IMR-90 (cell line): ENCODE measurements at places on chromosomes 2 and 18. TPM values are rescaled to one million over a fixed set of nuclear protein-coding genes. Genes with fewer than 3 reads are reported as not detected.

GRCh38 chr2:150467621-150467963, 19.9 kb downstream of the RND3 start:
- no peak for DNase-seq

GRCh38 chr2:84461310-84461709, 2.2 kb upstream of the SUCLG1 start:
- no peak for DNase-seq

Gene REG3G
- total RNA-seq = not detected in 2 replicates

DNA sequence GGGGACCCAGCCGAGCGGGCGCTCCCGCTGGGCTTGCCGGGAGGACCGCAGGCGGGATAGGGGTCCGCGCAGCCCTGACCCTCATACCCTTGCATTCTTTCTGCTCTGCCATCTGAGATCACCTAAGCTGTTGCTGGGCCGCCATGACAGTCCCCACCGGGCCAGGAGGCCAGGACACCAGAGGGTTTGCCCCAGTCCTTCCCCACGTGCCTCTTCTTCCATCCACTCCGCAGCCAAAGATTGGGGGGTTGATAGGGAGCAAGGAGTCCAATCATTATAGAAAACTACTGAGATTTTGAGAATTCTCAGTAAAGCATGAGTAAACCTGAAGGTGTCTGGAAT, 453 bp upstream of the GRB14 start:
- no peak for DNase-seq

DNA sequence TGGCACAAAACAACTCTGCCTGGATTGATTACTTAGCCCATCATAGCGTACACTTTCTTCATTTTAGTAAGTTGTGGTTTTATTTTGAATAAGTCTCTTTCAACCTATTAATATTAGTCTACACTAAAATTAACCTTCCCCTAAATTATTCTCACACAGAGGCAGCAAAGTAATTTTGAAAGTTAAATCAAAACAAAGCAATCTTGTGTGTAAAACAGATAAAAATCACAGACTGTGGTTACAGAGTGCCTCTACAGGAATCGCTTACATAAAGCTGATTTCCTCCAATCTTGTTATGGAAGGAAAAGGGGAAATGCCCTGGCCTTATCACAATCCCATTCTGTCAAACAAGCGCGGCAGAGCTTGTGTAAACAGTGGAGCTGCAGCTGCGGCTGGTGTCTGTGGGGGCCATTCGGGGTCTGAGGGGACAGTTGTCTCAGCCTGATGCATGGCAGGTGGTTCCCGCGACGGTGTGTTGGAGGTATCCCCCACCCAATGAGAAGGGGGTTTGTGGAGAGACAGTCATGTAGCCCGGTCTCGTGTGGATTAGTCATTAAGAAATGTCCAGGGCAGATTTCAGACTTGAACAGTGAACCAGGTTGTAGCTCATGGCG, 42.1 kb downstream of the BCL2L11 start:
- peak; percentile 43 for DNase-seq

- DNase-seq = no peak
Observed at GRCh38 chr2:145688156-145688555, 1168.2 kb upstream of the ZEB2 start.

- DNase-seq = no peak
Observed at GRCh38 chr2:12201369-12201768, 454.9 kb downstream of the LPIN1 start.

DNA sequence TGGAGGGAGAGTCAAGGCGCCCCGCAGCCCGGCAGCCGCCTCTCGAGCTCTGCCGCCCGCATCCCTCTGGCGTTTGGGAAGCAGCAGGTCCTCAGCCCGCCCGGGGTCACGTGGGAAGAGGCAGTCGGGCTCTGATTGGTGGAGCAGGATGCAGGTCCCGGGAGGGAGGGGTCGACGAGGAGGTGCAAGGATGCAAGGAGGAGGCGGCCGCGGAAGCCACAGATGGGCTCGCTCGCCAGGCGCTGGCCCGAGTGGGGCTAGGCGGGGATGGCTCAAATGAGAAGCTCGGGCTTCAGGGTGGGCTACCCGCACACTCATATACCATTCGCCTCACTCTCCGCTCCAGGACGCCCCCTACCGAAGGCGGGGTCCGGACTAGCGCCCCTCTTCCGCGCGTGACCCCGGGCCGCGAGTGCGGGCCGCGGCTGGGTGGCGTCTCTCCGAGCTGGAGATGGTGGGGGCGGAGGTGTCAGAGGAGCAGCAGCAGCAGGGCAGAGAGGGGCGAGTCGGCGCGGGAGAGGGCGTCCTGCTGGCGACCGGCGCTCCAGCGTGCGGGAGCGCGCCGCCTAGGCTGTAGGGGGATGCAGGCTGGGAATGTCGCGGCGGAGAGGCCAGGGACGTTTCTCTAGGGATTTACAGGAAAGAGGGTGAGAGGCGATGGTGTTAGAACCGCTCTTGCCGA, at the start of gene TMEFF2:
TMEFF2 (minus strand) TSS at position 68 of the 682 bp plus-strand sequence. CDS start 409 bp downstream, outside the sequence.
- peak; percentile 83 for DNase-seq

DNA sequence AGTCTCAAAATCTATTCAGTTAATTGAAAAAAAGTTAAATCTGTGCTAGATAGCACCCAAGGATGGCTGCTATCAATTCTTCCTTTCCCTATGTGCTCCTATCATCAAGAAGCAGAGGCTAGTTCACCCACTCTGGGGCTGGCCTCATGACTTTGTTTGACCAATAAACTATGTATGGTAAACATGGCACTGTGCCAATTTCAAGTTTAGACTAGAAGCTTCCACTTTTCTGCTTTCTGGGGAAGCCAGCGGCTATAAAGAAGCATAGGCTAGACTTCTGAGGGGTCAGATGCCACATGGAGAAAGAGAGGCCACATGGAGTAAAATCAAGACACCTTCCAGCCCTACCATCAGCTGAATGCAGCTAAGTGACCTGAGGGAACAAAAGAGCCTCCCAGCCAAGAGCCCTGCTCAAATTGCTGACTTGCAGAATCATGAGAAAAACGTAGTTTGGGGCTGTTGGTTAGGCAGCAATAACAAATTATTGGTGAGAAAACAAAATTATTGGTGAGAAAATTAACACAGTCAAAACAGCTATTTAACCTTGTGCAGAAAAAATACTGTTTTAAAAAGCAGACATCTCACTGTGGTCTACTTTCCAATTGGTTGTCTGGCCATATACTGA, 86.5 kb upstream of the SLC14A2 start:
- DNase-seq = no peak

- no peak for DNase-seq
Observed at GRCh38 chr2:47508641-47509040, 105.7 kb downstream of the MSH2 start.

GRCh38 chr2:235271936-235272335, 221.9 kb upstream of the AGAP1 start:
- DNase-seq = no peak

DNA sequence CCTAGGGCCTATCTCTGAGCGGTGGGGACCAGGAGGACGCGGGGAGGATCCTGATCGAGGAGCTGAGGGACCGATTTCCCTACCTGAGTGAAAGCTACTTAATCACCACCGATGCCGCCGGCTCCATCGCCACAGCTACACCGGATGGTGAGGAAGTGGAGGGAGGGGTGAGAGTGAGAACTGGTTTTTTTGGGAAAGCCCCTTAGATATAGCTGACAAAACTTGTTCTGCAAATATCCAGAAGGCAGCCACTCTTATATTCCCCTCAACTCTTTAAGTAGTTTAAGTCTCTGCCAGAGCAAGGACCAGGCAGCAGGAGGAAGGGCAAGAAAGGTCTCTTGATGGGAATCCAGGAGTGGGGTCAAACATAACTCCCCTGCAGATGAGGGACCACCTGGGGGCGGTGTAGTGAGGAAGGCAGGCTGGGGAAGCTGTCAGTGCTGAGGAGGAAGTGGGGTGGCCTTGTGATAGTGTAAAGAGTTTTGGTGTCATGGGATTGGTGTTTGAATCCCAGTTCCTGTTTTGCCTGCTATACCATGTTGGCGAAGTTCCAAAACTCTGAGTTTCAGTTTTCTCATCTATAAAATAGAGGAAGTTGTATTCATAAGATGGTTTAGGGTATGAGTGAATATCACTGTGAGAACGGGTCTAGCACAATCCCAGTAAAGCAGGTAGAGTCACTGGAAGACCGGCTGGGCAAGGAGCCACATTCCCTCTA, 3.4 kb downstream of the NAGK start:
- DNase-seq = no peak

DNA sequence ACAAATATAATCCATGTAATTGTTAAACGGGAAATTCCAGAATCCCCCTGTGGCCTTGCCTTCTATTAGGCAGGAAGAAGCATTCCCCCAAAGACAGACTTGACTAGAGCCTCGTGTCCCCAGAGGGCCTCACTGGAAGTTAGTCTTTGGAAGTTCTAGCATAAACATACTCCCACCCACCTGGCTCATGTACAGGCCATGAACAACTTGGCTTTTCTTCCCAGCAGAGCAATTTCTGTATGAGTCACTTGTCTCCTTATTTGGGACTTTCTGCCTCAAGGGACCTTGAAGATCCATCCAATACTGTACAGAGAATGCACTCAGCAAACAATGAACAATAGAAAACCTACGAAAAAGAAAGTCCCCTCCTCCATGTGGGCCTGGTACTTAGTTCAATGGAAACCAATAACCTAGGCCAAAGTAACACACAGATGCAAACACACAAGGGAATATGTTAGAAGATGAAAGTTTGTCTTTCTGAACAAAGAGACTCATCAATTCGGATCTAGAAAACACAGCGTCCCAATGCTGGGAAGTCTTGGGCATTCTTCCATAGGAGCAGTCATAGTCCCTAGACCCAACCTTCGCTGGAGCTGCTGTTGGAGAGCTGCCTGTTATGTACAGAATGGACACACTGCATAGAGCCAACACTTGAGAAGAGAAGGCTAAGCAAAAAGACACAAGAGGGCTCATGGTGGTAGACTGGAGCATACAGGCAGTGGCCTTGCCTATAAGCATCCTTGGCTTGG, 303.5 kb downstream of the HRH4 start:
- peak; percentile 96 for DNase-seq

Gene IL1F10
- total RNA-seq = not detected in 2 replicates

Gene DHX57
- total RNA-seq = 23.9 and 24.4 TPM in 2 replicates

Gene ALPG
- not detected in 2 replicates for total RNA-seq
